ENCODE measurements at places on chromosomes 5 and 9.

- DNase-seq: no peak
Observed at GRCh38 chr5:158737536-158738027, 362.1 kb downstream of the EBF1 start.

DNA sequence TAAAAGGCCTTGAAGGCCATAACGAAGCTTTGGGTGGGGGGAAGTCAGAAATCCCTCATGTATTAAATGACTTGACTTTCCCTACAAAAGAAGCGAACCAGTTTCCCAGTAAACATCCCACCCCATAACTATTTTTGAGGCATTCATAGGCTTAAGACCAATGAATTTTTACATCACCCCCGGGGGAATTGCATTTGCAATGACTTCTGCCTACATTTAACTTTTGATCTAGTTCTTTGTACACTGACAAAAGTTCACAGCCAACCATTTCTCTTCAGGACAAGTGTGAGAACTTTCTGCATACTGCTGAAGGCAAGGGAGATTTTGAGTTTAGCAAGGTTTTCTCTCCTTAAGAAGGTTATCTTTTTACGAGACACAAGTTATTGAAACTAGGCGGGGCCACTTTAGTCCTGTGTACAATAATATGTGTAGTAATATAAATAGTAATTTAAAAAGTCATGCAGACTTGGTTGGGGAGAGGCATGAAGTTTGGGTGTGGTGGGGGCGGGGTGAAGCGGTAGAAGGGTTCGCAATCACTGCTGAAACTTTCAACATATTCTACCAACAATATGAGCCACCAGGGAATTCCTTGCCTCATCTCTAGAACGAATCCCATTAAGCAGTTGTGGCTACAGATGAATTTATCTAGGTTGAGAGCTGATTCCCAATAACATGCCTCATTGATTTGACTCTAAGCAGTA lies 2.5 kb downstream of the TJP2 start:
- no peak for DNase-seq

- DNase-seq: no peak
Observed at GRCh38 chr9:31034311-31034710, 1350.1 kb upstream of the ACO1 start.

GRCh38 chr5:37786862-37787519 lies 52.9 kb downstream of the GDNF start:
- no peak for DNase-seq

DNA sequence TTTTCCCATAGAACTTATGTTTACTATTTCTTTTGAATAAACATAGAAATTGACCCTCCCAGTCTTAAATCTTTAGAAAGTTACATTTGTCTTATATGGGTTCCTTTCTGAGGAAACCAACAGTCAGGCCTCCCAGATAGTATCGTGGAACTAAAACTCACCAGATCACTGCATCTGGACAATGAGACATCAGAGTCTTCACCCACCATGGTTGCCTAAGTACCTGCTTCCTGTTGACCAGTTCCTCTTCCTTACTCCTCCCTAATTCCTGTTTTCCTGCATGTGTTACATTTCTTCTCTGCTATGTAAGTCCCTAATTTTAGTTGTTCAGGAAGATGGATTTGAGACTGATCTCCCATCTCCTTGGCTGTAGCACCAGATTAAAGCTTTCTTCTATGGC lies 462.2 kb downstream of the DIRAS2 start:
- DNase-seq: no peak

- no peak for DNase-seq
Observed at GRCh38 chr5:39846144-39846543, 421.4 kb upstream of the DAB2 start.

- no peak for DNase-seq
Observed at GRCh38 chr5:149205625-149206523, 64.6 kb downstream of the ABLIM3 start.

GRCh38 chr5:105581988-105582690 lies 2019.5 kb upstream of the NUDT12 start:
- no peak for DNase-seq

- DNase-seq: peak; percentile 7
Observed at GRCh38 chr9:137878146-137878941, 762 bp downstream of the CACNA1B start.

- DNase-seq: no peak
Observed at GRCh38 chr5:150655221-150655620, 5.8 kb upstream of the MYOZ3 start.

DNA sequence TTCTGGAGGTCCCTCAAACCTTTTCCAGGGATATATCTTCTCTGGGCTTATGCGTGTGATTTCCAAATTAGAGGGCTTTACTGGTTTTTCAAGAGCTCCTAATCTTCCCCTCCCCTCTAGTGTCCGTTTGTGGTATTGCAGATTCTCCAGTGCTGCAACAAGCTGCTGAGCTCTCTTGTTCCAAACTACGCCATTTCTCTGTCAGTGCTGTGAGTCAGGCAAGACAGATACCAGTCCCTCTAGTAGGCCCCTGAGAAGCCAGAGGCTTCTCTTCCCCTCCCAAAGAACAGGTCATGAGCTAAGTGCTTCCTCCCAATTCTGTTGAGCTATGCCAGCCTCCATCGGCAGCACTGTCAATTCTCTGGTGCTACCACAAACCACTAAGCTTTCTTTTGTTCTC lies 149.5 kb downstream of the FANCC start:
- DNase-seq: no peak

- DNase-seq: no peak
Observed at GRCh38 chr9:130672466-130672865, 8.1 kb downstream of the PRDM12 start.

DNA sequence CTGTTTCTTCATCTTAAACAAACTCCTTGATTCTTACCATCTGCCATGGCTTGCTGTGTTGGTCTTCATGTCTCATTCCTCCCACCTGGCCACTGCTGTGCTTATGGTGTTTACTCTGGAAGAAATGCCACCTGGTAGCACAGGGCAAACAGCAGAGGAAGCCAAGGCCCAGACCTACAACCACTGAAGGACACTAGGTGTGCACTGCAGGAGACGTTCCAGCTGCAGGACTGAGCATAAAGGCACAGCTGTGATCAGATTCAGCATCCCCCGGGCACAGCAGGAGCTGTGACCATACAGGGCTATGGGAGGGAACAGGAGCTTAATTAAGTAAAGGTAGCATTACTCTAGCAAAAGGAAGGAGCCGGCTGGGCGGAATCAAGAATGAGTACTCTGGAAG lies 12.6 kb upstream of the GNAQ start:
- DNase-seq: no peak

- no peak for DNase-seq
Observed at GRCh38 chr5:114391321-114391720, 29.5 kb downstream of the KCNN2 start.

DNA sequence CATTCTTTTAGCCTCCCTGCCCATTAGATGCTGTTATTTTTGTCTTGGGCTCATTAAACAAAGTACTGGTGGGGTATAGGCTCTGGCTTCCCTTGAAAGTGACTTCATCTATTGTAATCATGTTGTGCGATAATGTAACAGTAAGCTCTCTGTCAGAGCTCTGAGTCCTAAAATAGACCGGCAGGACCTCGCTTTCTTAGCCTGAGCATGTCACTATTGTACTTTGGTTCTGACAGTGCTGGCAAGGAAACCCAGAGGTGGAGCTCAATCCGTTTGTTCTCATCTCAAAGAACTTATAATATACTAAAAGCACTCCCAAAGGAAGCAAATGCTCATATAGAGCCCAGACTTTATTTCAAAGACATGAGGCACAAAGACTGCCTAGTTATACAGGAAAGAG lies 339.1 kb upstream of the CCNH start:
- DNase-seq: no peak

DNA sequence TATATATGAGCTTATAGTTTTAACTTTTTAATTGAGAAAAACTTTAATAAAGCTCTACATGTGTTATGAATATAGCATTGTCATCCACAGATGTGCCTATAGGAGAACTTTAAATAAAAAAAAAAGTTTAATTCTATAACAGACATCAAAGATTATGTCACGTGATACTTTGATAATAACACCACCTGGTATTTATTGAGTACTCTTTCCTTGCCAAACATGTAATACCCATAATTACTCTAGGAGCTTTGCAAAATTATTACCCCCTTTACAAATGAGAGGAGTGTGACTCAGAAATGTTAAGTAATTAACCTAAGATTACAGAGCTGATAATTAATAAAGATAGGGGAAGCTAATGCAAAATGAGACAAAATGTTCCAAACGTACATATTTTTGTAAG lies 43.0 kb downstream of the ITGA2 start:
- no peak for DNase-seq

DNA sequence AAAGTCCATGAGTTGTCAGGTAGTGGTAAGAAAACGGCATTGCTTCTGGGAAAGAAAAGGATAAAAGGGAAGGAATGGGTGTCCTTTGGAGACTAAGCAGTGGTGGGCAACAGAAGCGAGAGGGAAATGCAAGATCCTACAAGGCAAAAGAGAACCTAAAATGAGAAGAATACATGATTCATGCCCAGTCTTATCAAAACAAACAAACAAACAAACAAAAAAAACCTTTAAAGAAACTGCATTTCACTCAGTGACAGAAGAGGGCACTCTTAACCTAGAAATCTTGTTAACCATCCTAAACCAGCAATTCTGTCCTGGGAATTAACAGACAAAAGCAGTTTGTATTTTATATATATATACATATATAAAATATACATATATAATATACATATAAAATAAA lies 88.5 kb downstream of the SUSD1 start:
- no peak for DNase-seq

DNA sequence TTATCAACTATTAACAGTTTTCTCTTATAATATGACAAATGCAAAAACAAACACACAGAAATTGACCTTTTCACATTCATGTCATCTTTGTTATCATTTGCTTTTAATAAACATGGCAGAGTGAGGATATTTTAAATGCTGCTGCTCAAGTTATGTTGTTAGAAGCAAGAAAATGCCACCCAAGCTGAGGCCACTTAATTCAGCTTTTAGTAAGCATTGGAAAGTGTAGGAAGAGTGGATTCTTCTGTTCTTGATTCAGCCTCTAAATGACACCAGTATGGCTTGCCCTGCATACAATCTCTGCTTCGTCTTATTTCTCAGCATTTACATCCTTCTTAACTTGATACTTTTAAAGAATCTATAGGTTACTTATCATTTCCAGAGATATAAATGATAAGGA lies 420.4 kb upstream of the POU5F2 start:
- DNase-seq: no peak

DNA sequence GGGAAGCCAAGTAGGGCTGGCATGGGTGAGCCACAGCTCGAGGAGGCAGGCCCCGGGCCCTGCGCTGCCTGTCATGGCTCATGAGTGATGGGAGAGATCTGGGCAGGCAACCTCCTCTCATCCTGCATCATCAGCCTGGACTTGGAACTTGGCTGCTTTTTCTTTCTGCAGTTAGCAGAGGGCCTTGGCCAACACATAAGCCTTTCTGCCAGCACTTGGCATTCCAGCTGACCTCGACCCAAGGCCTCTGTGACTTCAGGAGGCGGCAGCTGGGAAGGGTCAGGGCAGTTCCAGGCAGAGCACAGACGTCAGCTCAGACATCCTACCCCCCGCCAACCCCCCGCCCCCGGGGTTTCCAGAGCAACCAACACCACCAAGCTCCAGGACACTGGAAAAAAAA lies 7.6 kb downstream of the S1PR3 start:
- DNase-seq: no peak

DNA sequence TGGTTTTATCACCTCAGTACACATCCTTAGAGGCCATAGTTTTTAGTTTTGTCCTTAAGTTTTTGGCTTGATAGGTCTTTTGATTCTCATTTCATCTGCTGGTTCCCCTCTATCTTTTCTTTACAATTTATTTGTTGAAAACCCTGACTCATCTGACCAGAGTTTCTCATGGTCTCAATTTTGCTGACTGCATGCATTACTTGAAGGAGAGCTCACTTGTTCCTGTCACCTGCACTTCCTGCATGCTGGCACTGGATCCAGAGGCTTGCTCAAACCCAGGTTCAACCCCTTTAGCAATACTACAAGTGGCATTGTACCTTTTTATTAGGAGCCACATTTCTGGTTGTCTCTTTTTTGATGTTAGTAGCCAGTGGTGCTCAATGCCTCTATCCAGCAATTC lies 26.7 kb downstream of the FBXO10 start:
- no peak for DNase-seq

- no peak for DNase-seq
Observed at GRCh38 chr5:99460701-99461100, 531.9 kb upstream of the CHD1 start.

- DNase-seq: no peak
Observed at GRCh38 chr5:176184608-176185132, 53.6 kb upstream of the SIMC1 start.

GRCh38 chr5:150153957-150154617 lies 1.6 kb downstream of the PDGFRB start:
- DNase-seq: no peak

DNA sequence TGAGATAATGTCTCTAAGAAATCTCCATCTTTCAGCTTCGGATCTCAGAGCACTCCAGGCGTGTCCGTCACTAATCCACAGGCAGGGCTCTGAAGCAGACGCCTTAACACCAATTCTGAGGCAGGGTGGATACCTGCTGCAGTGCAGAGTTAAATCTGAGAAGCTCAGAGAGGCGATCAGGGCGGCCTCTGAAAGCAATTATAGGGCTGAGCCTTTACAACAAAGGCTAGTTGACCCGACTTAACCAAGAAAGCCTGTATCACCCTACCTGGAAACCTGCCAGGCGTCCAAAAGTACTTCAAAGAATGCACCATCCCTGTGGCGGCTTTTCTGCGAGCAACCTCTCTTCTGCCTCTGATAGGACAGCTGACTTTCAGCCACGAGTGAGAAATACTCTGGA lies 134.8 kb upstream of the MSX2 start:
- DNase-seq: no peak

- DNase-seq: no peak
Observed at GRCh38 chr5:85472749-85473148, 1088.1 kb upstream of the EDIL3 start.
